ENCODE measurements at places on chromosomes 3 and 15. TPM values are rescaled to one million over a fixed set of nuclear protein-coding genes. Genes with fewer than 3 reads are reported as not detected.

ROPN1 gene
- total RNA-seq, result not detected

ST8SIA2 gene
- not detected for total RNA-seq

FOXL2 gene
- total RNA-seq, result 0.10 TPM

RASGRF1 gene
- total RNA-seq, result not detected

DUOXA2 gene
- total RNA-seq, result not detected

RTP3 gene
- total RNA-seq, result not detected

HESX1 gene
- 0.33 TPM for total RNA-seq

FBXO40 gene
- not detected for total RNA-seq

DOCK3 gene
- total RNA-seq, result 0.19 TPM

CISH gene
- total RNA-seq, result 0.33 TPM

TMEM108 gene
- total RNA-seq, result 0.10 TPM

ZDHHC19 gene
- not detected for total RNA-seq

TRPC1 gene
- 10.1 TPM for total RNA-seq

SEMA3B gene
- total RNA-seq, result 1.1 TPM

CYB561D2 gene
- 11.1 TPM for total RNA-seq

SAXO2 gene
- total RNA-seq, result 1.8 TPM

CATSPER2 gene
- total RNA-seq, result 1.6 TPM

MCF2L2 gene
- 1.2 TPM for total RNA-seq

CPLX3 gene
- total RNA-seq, result not detected

KNG1 gene
- not detected for total RNA-seq

PLSCR4 gene
- total RNA-seq, result 176 TPM

DAZL gene
- not detected for total RNA-seq

FAM219B gene
- total RNA-seq, result 47.2 TPM

CCDC80 gene
- 12.7 TPM for total RNA-seq

ACP3 gene
- total RNA-seq, result not detected

LTF gene
- total RNA-seq, result under 0.01 TPM

TRAIP gene
- 5.5 TPM for total RNA-seq

ALDH1A3 gene
- total RNA-seq, result 38.6 TPM

CCDC9B gene
- total RNA-seq, result 15.2 TPM

MASP1 gene
- total RNA-seq, result 5.2 TPM

PLCB2 gene
- total RNA-seq, result 1.1 TPM

RPL14 gene
- total RNA-seq, result 366 TPM

LRRC34 gene
- 3.8 TPM for total RNA-seq

SLC6A11 gene
- not detected for total RNA-seq

TRPM1 gene
- 0.38 TPM for total RNA-seq

DISP2 gene
- under 0.01 TPM for total RNA-seq

RLBP1 gene
- total RNA-seq, result not detected

ATG3 gene
- total RNA-seq, result 70.5 TPM

PIERCE2 gene
- total RNA-seq, result 0.38 TPM

GOLGA6D gene
- not detected for total RNA-seq

PARP3 gene
- total RNA-seq, result 13.6 TPM

P2RY12 gene
- total RNA-seq, result not detected

NAALADL2 gene
- total RNA-seq, result 2.9 TPM

ZNF717 gene
- total RNA-seq, result 9.6 TPM

LRRC31 gene
- not detected for total RNA-seq

GOLGA8S gene
- not detected for total RNA-seq

SMCO1 gene
- not detected for total RNA-seq

FBXW12 gene
- total RNA-seq, result not detected

ITGA11 gene
- 2.6 TPM for total RNA-seq

HTD2 gene
- 9.1 TPM for total RNA-seq
